ENCODE measurements at places on chromosomes 3 and 15. TPM values are rescaled to one million over a fixed set of nuclear protein-coding genes. Genes with fewer than 3 reads are reported as not detected.

Gene GOLGA6L9
- 2.5 TPM for total RNA-seq

Gene ADPGK
- total RNA-seq: 42.7 TPM

Gene FSIP1
- total RNA-seq: 0.42 TPM

Gene BTLA
- not detected for total RNA-seq

Gene RLBP1
- not detected for total RNA-seq
